Stimulated activated CD4-positive, alpha-beta T cell treated with anti-CD3 and anti-CD28 coated beads, Interleukin-2, amount 100 ng/mL, for 4 hours (primary cell): ENCODE measurements at places on chromosomes 1 and 21.

GRCh38 chr21:29181799-29182470 is 51.5 kb downstream of the MAP3K7CL start:
- no peak for DNase-seq

GRCh38 chr1:55980582-55980981 is 598.8 kb downstream of the PLPP3 start:
- DNase-seq, result no peak

GRCh38 chr1:77347646-77348045 is 65.8 kb downstream of the AK5 start:
- DNase-seq, result no peak

DNA sequence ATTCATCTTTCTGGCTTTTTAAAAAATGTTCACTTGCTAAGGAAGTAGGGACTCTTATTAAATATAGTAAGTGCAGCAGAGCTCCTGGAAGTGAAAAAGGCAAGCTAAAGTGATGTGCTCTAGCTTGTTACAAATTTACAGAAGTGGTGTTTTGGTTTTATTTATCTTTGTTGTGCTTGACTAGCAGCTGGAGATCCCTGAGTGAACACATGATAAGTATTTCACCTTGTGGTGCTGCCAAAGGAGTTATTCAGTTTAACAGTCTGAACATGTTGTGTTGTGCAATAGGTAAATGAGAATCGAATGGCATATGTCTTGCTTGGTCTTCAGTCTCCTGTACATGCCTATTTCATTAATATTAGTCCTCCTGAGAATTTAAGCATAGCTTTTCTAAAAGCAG is 315.7 kb downstream of the TPR start:
- no peak for DNase-seq

- DNase-seq, result no peak
These were observed 78.2 kb upstream of the F3 start for GRCh38 chr1:94619731-94620130.

DNA sequence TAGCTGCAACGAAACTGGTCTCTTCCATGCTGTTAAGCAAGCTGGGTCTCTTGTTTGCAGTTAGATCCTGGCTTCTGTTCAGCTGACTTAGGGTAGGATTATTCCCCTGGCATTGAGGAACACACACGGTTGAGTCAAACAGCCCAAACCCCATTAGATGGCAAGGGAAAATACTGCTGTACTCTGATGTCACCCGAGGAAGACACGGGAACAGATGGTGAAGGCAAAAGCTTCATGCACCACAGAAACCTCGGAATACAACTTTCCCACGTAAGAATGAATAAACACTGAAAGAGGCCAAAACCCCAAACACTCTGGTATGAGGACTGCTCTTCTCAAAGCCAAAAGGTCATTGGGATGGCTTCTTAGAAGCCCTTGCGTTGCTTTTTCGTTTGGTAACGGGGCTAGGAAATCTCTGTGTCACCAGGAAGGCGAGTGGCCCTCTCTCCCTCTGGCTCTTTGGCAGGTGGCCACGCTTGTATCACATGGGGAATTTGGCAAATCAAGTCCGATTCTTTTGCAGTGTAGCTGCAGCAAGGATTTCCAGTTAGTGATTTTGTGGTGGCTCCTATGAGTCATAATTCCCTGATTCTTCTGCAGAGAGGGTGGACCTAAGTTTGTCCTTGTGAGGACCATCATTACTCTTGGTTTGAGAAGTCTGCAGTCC is 16.7 kb upstream of the LYST start:
- DNase-seq, result no peak

DNA sequence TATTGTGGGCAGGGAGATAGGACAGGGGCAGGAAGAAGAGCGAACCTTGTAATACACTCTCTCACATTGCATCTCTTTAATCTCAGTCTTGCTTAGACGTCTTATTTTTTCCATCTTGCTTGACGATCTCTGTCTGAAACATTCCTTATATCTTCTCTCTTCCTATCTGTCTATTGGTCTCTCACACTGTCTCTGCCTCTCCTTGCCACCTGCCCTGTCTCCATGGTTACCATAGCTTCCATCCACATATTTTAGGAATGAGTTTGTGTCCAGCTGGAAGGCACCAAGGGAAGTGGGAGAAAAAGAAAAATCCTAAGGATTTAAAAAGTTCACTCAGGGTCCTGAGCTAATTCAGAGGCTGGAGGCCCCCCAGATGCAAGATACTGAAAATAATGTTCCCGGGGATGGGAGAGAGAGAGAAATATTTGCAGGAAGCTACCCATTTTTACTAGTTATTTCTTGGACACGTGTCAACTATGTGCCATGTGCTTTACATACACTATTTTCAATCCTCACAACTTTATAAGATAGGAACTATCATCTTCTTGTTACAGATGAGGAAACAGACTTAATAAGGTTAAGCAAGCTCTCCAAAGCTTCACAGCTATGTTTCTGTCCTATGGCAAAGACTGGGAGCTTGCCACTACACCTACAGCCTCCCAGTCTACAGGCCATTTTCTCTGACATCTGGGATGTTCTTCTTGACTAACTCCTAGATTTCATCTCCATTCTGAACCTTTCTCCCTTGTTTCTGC is 933 bp downstream of the ANKRD34A start:
- no peak for DNase-seq

GRCh38 chr1:63612564-63612963 is 19.4 kb downstream of the PGM1 start:
- DNase-seq, result no peak

DNA sequence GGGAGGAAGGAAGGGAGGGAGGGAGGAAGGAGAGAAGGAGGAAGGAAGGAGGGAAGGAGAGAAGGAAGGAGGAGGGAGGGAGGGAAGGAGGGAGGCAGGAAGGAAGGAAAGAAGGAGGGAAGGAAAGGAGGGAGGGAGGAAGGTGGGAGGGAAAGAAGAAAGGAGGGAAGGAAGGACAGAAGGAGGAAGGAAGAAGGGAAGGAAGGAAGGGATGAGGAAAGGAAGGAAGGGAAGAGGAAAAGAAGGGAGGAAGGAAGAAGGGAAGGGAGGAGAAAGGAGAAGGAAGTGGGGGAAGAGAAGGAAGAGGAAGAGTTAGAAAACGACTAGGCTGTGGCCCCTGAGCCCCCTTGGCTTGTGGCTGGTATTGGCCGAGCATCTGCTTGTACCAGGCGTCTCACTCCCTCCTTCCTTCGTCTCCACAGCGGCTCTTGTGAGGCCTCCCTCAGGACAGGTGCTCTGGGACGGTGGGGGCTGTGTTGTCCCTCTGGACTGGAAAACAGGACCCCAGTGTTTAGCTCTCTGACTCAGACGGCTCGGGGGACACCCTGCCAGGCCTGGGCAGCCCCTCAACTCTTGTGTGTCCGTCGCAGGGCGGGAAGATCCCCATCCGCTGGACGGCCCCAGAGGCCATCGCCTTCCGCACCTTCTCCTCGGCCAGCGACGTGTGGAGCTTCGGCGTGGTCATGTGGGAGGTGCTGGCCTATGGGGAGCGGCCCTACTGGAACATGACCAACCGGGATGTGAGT is 36.2 kb upstream of the C1QA start:
- no peak for DNase-seq

GRCh38 chr21:44940116-44940631 is 345 bp downstream of the SLX9 start:
- DNase-seq, result no peak

GRCh38 chr1:230011333-230012092 is 55.5 kb upstream of the GALNT2 start:
- DNase-seq, result no peak

DNA sequence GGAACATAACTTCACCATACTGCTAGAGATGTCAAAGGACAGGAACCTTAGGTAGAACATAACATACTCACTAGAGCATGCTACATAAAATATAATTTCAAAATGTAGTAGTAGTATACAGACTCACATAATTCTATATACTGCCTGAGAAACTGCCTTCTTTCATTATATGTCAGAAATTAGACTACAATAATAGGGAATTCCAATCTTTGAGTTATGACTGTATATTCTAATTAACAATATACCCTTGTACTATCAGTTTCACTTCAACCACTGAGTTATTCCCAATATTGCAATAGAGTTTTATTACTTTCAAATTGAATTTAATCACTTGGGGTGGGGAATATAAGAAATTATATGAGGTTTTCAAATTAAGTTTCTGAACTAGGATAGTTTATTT is 44.0 kb downstream of the OMA1 start:
- DNase-seq, result no peak

- no peak for DNase-seq
These were observed 34.8 kb upstream of the C1QA start for GRCh38 chr1:22601610-22602009.

- no peak for DNase-seq
These were observed 198.8 kb downstream of the CRB1 start for GRCh38 chr1:197466813-197467212.

DNA sequence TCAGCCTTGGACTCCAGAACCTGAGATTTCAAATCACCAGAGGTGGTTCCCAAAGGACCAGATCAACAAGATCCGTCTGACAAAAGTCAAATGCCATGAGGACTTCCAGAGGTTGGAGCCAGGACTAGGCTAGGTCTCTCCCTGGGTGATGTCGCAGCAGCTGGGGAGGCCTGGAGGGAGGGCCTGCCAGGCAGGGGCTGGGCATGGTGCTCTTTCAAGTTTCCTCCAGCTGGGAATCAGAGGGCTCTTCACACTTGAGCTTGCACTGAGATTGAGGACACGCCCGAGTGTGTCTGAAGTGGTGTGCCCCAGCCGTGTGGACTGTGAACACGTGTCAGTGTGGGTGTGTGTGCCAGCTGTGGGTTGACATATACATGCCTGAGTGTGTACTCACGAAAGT is 21.3 kb upstream of the RSPO1 start:
- DNase-seq, result no peak

- DNase-seq, result no peak
These were observed 246 bp downstream of the ATP2B4 start for GRCh38 chr1:203626910-203627246.

DNA sequence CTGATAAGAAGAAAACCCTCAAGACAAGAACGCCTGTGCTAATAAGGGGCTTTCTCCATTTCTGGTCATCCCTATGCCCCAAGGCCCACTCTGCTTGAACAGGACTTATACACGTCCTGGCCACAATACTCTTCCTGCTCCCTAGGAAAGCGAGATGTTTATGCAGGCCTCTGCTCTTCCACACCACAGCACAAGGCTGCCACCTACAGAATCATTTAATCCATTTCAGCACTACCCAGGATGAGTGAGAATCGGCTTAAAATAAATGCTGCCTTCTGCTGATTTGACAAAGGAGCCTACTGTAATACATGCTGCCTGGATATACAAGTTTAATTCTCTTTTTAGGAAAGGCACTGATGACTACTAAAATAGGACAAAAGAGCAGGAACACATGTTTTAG is 29.4 kb downstream of the FRRS1 start:
- no peak for DNase-seq

DNA sequence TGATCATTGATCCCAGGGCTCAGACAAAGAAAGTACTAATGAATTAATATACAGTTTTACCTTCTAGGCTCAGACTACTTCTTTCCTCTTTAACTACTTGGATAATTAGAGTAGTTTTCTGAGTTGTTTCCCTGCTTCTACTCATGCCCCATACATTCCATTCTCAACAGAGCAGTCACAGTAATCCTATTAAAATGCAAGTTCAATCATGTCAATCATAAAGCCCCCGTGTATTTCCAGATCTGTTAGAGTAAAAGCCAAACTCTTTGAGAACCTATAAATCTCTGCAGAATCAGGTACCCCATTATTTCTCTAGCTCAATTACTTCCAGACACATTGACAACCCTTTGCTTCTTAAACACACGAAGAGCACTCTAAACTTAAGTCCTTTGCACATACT is 242.1 kb upstream of the PRMT6 start:
- DNase-seq, result no peak

DNA sequence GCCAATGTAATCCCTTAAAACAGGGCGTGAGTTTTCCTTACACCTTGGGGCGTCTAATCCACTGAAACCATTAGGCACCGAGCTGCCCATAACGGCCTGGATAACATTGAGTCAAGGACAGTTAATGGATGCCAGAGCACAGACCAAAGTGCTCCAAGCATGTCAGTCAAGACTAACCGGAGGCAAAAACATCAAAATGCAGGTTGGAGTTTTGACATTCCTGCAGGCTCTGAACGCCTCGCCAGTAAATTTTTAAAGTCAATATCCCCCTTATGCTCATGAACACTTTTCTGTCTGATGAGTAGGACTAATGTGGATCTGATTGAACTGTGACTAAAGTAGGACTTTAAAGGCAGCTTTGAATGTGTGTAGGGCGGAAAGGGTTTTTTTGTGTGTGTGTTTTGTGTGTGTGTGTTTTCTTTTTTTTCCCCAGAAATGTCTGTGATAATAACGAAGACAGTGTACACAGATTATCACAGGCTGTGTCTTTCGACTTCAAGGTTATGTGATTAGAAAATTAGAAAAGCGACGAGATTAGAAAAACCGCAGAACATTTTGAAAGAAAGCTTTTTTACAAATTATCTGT is 194.2 kb upstream of the PROX1 start:
- no peak for DNase-seq

DNA sequence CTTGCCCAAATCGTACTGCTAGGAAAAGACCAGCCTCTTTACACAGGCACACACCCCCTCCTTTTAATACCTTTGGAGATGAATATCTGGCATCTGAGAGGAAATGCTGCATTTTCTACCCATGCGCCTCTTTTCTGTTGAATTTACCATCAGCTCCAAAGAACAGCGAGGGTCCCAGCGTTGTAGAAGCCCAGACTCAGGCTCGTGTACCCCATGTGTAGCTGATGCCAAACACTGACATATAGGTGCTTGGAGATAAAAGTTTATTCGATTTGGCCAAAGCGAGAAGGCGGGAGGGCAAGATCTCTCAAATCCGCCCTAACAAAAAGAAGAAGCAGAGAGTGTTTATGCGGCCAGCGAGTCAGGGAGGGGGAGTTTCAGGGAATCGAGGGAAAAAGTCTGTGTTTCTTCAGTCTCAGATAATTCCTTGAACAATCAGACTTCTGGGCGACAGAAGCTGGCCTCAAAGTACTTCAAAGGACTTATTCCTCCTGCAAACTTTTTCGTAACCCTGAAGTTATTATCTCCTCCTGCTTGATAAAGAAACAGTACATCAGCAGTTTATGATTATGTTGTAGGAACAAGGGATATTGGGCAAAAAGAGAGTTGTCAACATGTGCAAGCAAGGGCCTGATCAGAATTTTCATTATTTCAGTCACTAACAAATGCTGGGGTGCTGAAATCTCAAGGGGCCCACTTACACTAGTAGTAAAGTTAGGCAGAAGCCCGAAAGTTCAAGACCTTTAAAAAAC is 642 bp upstream of the CREG1 start:
- DNase-seq, result no peak

DNA sequence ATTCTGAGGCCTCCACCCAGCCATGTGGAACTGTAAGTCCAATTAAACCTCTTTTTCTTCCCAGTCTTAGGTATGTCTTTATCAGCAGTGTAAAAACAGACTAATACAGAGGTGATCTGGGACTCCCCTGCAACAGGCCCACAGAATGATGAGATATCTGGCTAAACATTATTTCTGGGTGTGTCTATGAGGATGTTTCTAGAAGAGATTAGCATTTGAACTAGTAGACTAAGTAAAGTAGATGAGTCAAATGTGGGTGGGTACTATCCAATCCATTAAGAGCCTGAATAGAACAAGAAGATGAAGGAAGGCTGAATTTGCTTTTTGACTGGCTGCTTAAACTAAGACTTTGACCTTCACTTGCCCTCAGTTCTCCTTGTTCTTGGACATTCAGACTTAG is 396.5 kb upstream of the LRRC7 start:
- DNase-seq, result no peak
